CD8-positive, alpha-beta memory T cell (primary cell): ENCODE measurements at places on chromosomes 1 and 21.

DNA sequence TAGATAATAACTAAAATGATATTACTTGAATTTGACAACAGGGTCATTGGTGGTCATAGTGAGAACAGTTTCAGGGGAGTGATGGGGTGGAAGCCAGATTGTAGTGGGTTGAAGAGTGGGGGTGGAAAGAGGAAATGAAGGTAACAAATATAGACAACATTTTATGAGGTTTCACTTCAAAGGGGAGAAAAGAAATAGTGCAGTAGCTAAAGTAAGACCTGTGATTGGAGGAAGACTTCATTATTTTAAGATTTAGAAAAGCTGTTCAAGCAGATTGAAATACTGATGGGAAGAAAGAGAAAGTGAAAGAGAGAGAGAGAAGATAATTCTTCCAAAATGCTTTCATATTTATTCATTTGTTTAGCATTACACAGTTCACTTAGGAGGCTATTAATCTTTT is 52.0 kb upstream of the KCNA3 start:
- H3K36me3 ChIP-seq, result no peaks in the 10 kb centered on the region
- peak overlapping the region; percentile 13 for H3K4me3 ChIP-seq

DNA sequence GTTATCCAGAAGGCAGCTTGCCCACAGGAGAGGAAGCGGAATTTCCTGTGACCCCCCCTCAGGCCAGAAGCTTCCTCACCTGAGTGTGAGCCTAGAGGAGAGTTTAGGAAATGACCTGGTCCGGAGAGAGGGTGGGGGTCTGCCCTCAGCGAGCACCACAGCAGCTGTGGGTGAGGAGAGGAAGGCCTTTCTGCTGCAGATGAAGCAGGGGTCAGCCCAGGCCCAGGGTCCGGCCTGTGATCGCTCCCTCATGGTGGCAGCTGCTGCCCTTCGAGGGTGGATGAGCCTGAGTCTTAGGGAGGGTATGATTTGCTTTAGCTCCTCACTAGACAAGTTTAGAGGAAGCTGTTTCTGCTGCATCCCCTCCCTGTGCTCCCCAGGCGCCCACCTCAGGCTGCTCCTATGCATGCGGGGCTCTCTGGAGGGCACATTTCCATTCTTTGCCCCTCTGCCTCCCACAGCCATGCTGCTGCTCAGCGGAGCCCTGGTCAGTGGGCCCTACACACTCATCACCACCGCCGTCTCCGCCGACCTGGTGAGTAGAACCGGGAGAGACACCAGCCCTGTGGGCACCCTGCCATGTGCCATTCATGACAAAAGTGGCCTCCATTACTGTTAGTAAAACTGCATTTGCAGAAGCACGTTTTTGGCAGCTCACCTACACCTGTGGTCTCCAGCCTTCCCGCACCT is 53.0 kb downstream of the SLC37A1 start:
- DNase-seq, result no peak
- no peaks in the 10 kb centered on the region for H3K36me3 ChIP-seq
- H3K4me3 ChIP-seq, result no peak overlapping the region

GRCh38 chr1:148363439-148363810 is 119.7 kb downstream of the PPIAL4G start:
- peaks cover 19% of the 10 kb centered on the region for H3K4me1 ChIP-seq
- no peaks in the 10 kb centered on the region for H3K27me3 ChIP-seq
- no peaks in the 10 kb centered on the region for H3K36me3 ChIP-seq
- no peak overlapping the region for H3K4me3 ChIP-seq

GRCh38 chr1:183019860-183020259 is 3.4 kb upstream of the LAMC1 start:
- peaks cover 11% of the 10 kb centered on the region for H3K4me1 ChIP-seq
- H3K27ac ChIP-seq, result no peak overlapping the region
- DNase-seq, result no peak
- H3K4me3 ChIP-seq, result no peak overlapping the region

GRCh38 chr21:26842974-26843932 is 2.0 kb downstream of the ADAMTS1 start:
- no peaks in the 10 kb centered on the region for H3K36me3 ChIP-seq
- H3K4me3 ChIP-seq, result peak overlapping the region; percentile 31
- peaks cover 19% of the 10 kb centered on the region for H3K27me3 ChIP-seq

- H3K4me3 ChIP-seq, result no peak overlapping the region
- H3K36me3 ChIP-seq, result no peaks in the 10 kb centered on the region
- no peaks in the 10 kb centered on the region for H3K27me3 ChIP-seq
- peak; percentile 7 for DNase-seq
- no peak overlapping the region for H3K27ac ChIP-seq
- no peaks in the 10 kb centered on the region for H3K4me1 ChIP-seq
These were observed 127.8 kb downstream of the GABPA start for GRCh38 chr21:25862596-25862995.

GRCh38 chr21:17197996-17198395 is 314.8 kb upstream of the CXADR start:
- no peaks in the 10 kb centered on the region for H3K27me3 ChIP-seq
- no peaks in the 10 kb centered on the region for H3K36me3 ChIP-seq
- no peaks in the 10 kb centered on the region for H3K4me1 ChIP-seq
- DNase-seq, result no peak

- H3K4me1 ChIP-seq, result no peaks in the 10 kb centered on the region
- H3K27me3 ChIP-seq, result no peaks in the 10 kb centered on the region
- H3K4me3 ChIP-seq, result no peak overlapping the region
- no peak for DNase-seq
These were observed 162.4 kb downstream of the ZSCAN20 start for GRCh38 chr1:33634806-33635205.

DNA sequence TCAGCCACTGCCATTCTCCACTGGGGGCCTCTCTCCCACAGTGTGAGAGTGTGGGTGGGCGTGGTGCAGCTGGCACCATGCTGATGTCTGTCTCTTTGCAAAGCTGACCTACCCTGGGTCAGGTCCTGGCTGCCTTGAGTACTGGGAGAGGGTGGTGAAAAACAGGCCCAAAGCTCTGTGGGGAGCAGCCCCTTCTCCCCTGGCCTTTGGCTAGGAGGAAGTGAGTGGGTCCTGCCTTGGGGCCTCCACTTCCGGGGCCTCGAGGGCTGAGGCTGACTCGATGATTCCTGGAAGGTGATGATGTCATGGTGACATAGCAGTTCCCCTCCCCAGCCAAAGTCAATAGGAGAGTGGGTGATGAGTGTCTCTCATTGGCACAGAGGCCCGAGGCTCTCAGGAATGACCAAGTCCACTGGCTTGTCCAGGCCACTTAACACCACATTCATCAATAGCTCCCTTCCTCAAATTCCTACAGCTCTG is 53.0 kb downstream of the IER5 start:
- no peaks in the 10 kb centered on the region for H3K36me3 ChIP-seq
- H3K4me1 ChIP-seq, result peaks cover 16% of the 10 kb centered on the region
- no peak for DNase-seq
- H3K27me3 ChIP-seq, result no peaks in the 10 kb centered on the region
- no peak overlapping the region for H3K27ac ChIP-seq

- no peak overlapping the region for H3K27ac ChIP-seq
- H3K36me3 ChIP-seq, result no peaks in the 10 kb centered on the region
- no peak for DNase-seq
- no peaks in the 10 kb centered on the region for H3K4me1 ChIP-seq
- H3K27me3 ChIP-seq, result peaks cover 7% of the 10 kb centered on the region
- no peak overlapping the region for H3K4me3 ChIP-seq
These were observed 51.9 kb downstream of the NR5A2 start for GRCh38 chr1:200079232-200079940.

- no peaks in the 10 kb centered on the region for H3K27me3 ChIP-seq
- H3K4me1 ChIP-seq, result no peaks in the 10 kb centered on the region
- no peak overlapping the region for H3K4me3 ChIP-seq
- H3K36me3 ChIP-seq, result no peaks in the 10 kb centered on the region
- no peak overlapping the region for H3K27ac ChIP-seq
These were observed 3.9 kb upstream of the FLG start for GRCh38 chr1:152328801-152329391.

- no peaks in the 10 kb centered on the region for H3K27me3 ChIP-seq
- no peak overlapping the region for H3K4me3 ChIP-seq
- H3K4me1 ChIP-seq, result no peaks in the 10 kb centered on the region
These were observed 264.7 kb upstream of the ZRANB2 start for GRCh38 chr1:71345491-71345890.

DNA sequence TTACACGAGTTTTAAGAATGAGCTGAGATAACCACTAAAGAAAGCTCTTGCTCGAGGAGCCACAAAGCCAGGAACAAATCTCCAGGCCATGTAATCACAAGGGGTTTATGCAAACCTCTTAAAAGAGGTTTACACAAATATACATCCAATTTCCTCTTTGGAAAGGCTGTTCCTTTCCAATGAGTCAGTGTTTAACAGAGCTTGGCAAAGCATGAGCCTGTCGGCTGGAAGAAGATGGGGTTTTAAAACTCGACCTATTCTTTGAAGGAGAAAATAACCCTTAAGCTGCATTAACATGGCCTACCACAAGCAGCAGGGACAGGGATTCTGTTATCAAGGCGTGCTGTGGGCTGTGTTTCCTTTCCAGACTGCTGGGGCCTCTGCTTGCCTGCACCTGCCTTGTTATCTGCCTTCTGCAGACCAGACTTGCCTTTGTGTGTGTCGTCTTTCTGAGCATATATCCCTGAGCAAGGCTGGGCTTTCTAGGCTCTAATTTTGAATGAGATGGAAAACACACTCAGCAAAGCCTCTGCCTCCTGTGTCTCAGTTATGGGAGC is 40.6 kb upstream of the CYP2J2 start:
- H3K36me3 ChIP-seq, result no peaks in the 10 kb centered on the region
- no peaks in the 10 kb centered on the region for H3K27me3 ChIP-seq
- H3K27ac ChIP-seq, result no peak overlapping the region
- H3K4me1 ChIP-seq, result no peaks in the 10 kb centered on the region
- H3K4me3 ChIP-seq, result no peak overlapping the region

DNA sequence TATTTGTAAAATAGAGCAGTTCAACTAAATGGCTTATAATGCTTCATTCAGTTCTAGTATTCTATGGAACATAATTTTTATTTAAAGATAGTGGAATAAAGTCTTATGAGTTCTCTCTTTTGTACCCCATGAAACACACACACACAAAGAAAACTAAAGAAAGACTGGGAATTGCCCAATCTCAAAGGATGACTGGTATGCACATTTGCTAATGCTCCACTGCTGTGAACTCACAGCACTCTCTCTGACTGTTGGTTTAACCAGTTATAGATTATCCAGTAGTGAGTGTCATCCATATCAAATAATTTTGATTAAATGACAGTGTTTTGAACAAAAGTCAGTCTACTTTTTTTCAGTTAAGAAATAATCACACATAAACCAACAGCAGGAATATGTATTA is 1082.4 kb upstream of the B3GALT2 start:
- no peak overlapping the region for H3K4me3 ChIP-seq
- no peaks in the 10 kb centered on the region for H3K27me3 ChIP-seq
- no peaks in the 10 kb centered on the region for H3K4me1 ChIP-seq
- no peaks in the 10 kb centered on the region for H3K36me3 ChIP-seq
- no peak overlapping the region for H3K27ac ChIP-seq

GRCh38 chr21:33578959-33579542 is 9.4 kb downstream of the DONSON start:
- no peak for DNase-seq
- H3K36me3 ChIP-seq, result peaks cover 33% of the 10 kb centered on the region
- no peaks in the 10 kb centered on the region for H3K4me1 ChIP-seq
- H3K27ac ChIP-seq, result no peak overlapping the region
- no peaks in the 10 kb centered on the region for H3K27me3 ChIP-seq

GRCh38 chr21:45259206-45259840 is 28.4 kb downstream of the POFUT2 start:
- DNase-seq, result no peak
- no peak overlapping the region for H3K4me3 ChIP-seq
- H3K36me3 ChIP-seq, result peaks cover 10% of the 10 kb centered on the region
- peaks cover 22% of the 10 kb centered on the region for H3K4me1 ChIP-seq
- peaks cover 5% of the 10 kb centered on the region for H3K27me3 ChIP-seq
- H3K27ac ChIP-seq, result no peak overlapping the region

- H3K36me3 ChIP-seq, result no peaks in the 10 kb centered on the region
- no peaks in the 10 kb centered on the region for H3K27me3 ChIP-seq
- H3K4me3 ChIP-seq, result no peak overlapping the region
- no peak for DNase-seq
These were observed 44.1 kb downstream of the SIM2 start for GRCh38 chr21:36743008-36743407.

DNA sequence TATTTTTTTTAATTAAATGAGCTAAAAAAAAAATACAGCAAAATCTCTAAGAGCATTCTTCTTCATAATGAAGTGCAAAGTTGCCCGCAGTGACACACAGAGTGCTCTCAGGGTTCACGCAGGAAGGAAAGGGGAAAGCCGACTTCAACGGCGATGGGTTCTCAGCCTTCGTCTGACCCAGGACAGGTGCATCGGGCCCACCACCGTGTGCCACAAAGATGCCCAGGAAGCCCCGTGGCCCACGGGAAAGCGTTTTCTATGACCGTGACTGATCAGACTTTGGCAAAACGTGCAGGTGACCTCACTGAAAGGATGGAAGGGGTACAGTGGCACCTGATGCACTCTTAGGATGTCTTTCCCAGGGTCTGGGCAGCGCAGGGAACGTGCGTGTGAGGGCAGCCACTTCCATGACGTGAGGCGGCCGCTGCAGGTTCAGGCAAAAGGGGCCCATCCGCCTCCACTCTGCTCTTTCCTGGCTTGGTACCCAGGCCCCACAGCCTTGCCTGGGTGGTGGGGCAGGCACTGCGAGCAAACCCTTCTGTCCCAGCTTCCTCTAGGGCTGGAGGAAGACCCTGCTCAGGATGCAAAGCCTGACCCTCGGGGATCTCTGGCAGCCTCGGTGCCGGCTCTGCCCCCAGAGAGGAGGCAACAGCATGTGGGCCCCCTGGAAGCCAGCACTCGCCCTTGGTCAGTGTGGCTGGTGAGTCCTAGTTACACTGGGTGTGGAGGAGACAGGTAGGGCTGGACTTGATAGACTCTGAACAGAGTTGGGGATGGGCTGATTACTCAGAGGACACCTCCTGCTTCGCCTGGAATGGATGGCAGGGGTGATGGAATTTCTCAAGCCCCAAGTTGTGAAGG is 8.3 kb downstream of the LRRC47 start:
- H3K4me1 ChIP-seq, result peaks cover 13% of the 10 kb centered on the region
- no peak overlapping the region for H3K4me3 ChIP-seq
- peak overlapping the region; percentile 18 for H3K27ac ChIP-seq
- no peaks in the 10 kb centered on the region for H3K27me3 ChIP-seq
- no peak for DNase-seq
- peaks cover 39% of the 10 kb centered on the region for H3K36me3 ChIP-seq

- H3K36me3 ChIP-seq, result no peaks in the 10 kb centered on the region
- H3K4me1 ChIP-seq, result peaks cover 21% of the 10 kb centered on the region
- no peaks in the 10 kb centered on the region for H3K27me3 ChIP-seq
- peak overlapping the region; percentile 92 for H3K27ac ChIP-seq
- H3K4me3 ChIP-seq, result peak overlapping the region; percentile 68
These were observed 19.5 kb upstream of the ADAR start for GRCh38 chr1:154627257-154628120.
